ENCODE measurements at places on chromosomes 2 and 18.

DNA sequence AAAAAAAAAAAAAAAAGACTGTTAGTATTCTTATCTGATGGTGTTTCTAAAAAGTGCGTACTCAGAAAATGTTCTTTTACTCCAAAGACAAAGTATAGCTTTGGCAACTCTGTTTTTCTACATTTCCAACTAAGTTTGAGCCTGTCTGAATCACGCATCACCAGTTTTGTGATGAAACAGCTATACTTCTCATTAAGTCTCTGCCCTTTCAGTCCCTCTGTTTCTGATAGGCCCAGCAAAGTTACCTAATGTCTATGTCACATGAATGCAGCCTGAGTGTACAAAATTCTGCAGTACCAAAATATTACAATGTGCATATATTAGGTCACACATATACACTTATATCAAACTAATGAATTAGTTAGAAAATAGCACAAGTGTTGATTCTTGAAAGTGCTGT lies 22.4 kb downstream of the TWSG1 start:
- DNase-seq = no peak

DNA sequence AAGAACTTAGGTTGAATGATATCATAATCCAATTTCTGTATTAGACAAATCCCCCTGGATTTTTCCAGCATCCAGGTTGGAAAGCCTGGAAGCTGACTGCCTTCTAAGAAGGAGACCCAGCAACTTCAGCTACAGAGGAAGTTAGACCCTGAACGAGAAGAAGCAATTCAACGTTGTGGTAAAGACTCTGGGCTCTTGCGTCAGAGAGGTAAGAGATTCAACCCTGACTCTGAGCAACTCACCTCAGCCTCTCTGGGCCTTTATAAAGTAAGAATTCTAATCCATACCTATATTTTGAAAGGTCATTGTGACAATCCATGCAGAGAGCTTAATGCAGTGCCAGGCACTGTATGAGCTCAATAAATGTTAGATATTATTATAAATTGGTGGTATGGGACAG lies 9.7 kb downstream of the E2F6 start:
- DNase-seq = no peak

DNA sequence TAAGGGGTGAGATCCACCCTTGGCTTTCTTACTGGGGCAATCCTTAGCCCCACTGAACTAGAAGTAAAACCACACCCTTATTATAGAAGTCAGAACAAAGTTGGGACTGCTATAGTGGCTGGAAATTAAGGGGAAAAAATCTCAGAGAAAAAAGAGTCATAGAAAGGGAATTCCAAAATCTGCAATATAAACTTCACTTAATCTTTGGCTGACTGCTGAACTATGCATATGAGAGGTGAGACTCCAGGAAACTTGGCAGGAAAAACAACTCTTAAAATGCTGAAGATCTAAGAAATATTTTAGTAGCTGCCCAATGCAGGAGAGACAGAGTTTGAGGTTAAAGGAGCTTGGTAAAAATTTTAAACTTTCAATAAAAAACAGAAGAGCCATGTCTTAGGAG lies 201.8 kb upstream of the FN1 start:
- DNase-seq = no peak

- DNase-seq = no peak
Measured at GRCh38 chr18:21656402-21656801, 44.3 kb downstream of the SNRPD1 start.

DNA sequence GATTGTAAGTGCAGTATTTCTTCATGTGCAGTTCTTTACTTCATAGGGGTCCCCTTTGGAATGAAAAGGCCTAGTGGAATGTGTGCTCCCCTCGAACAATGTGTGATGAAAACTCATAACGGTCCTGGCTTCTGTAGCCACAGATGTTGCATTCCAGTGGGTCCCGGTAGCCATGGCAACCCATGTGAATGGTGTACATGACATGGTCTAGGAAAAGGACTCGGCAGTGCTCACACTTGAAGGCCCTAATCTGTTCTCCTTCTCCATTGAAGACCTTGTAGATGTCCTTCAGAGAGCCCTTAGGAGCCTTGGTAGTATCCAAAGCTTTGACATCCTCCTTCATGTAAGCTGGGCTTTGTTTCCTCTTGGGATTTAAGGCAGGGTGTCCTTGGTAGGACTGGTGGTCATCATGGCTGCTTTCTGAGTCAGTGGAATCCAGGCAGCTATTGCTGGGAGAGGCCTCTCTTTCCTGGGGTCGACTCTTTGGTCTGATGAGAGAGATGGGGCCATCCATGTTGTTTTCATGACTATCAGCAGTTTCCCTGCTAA lies 144.0 kb downstream of the IKZF2 start:
- DNase-seq = no peak

GRCh38 chr2:144082327-144082726 lies 437.6 kb downstream of the ZEB2 start:
- DNase-seq = no peak

DNA sequence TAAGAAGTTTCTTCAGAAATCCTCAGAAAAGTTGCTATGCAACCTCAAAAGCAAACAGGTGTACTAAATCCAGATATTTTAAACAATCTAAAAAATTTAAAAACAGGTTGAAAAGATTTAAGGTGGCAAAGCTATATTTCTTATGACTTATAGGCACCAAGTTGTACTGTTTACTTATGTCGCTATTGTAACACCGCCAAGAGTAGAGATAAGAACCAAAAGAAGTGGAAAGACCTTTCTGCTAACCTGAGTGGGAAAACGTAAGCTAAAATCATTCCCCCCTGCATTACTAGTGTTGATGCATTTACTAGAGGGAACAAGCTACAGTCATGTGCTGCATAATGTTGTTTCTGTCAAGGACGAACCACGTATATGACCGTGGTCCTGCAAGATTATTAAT lies 83.1 kb downstream of the TRIP12 start:
- DNase-seq = no peak

DNA sequence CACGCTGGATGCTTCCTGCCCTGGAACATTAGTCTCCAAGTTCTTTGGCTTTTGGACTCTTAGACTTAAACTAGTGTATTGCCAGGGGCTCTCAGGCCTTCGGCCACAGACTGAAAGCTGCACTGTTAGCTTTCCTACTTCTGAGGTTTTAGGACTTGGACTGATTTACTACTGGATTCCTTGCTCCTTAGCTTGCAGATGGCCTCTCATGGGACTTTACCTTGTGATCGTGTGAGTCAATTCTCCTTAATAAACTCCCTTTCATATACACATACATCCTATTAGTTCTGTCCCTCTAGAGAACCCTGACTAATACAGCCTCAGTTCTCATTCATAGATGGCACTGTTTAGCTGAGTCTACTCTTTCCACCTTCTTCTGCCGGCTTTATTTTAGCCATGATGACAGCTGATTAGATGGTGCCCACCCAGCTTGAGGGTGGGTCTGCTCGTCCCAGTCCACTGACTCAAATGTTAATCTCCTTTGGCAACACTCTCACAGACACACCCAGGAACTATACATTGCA lies 389.1 kb downstream of the NYAP2 start:
- no peak for DNase-seq

GRCh38 chr2:35337922-35338321 lies 1017.7 kb upstream of the CRIM1 start:
- DNase-seq = no peak

- no peak for DNase-seq
Measured at GRCh38 chr2:166314022-166314759, 61.6 kb downstream of the SCN9A start.

- no peak for DNase-seq
Measured at GRCh38 chr2:229446350-229446749, 175.3 kb upstream of the PID1 start.

DNA sequence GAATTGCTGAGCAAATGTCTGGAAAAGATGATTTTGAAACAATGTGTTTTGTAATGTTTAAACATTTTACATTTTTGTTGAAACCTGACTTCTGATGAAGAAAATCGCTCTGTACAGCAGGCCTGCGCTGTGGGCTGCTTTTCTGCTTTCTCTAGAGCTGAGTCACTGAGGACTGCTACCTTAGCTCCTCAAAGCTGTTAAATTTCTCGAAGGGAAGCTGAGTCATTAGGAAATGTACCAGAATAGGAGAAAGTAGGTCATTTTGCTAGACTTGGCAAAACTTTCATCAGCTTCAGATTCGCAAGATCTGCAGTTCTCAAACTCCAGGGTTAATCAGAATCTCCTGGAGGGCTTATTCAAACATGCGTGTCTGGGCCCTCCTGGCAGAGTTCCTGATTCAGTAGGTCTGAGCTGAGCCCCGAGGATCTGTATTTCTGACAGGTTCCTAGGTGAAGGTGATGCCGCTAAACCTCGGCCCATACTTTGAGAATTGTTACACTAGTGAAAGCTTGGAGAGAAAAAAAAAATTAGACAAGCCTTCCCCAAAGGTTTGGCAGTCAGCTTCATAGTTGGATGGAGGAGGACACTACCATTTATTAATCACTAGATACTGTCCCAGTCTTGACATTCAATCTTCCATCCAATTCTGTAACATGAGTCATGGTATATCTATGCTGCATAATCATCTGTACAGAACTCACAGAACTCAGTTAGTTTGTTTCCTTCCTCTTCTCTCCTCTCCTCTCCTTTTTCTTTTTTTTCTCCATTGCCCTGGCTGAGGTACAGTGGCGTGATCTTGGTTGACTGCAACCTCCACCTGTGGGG lies 297.6 kb downstream of the PARD3B start:
- DNase-seq = no peak

DNA sequence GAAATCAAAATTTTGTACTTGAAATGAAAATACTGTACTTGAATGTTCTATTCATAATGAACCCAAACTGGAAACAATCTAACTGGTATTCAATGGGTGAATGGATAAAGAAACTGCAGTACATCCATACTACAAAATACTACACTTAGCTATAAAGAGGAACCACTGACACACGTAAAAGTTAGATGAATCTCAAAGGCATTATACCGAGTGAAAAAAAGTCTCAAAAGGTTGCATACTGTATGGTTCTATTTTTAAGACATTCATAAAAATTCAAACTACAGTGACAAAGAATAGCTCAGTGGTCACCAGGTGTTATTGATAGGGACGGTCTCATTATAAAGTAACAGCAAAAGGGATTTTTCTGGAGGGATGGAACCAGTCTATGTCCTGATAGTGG lies 41.1 kb downstream of the COBLL1 start:
- no peak for DNase-seq

DNA sequence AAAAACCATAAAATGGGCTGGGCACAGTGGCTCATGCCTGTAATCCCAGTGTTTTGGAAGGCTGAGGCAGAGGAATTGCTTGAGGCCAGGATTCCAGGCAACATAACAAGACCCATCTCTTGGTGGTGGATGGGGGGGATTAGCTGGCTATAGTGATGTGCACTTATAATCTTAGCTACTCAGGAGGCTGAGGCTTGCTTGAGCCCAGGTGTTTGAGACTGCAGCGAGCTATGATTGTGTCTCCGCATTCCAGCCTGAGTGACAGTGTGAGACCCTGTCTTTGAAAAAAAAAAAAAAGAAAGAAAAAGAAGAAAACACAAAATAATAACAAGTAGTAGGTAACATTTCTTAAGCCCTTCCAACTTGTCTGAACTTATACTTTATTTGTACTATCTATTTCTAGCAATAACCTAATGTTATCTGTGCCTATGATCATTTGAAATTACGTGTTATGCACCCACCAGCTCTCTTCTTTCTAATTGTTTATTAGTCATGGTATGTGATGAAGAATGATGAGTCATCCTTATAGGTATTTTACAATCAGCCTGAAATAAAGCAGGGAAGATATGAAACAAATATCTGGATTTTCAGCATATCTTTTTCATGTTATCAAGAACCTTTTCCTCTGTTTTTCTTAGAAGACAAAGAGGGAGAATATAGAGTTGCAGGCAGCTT lies 129.3 kb upstream of the UNC80 start:
- no peak for DNase-seq

DNA sequence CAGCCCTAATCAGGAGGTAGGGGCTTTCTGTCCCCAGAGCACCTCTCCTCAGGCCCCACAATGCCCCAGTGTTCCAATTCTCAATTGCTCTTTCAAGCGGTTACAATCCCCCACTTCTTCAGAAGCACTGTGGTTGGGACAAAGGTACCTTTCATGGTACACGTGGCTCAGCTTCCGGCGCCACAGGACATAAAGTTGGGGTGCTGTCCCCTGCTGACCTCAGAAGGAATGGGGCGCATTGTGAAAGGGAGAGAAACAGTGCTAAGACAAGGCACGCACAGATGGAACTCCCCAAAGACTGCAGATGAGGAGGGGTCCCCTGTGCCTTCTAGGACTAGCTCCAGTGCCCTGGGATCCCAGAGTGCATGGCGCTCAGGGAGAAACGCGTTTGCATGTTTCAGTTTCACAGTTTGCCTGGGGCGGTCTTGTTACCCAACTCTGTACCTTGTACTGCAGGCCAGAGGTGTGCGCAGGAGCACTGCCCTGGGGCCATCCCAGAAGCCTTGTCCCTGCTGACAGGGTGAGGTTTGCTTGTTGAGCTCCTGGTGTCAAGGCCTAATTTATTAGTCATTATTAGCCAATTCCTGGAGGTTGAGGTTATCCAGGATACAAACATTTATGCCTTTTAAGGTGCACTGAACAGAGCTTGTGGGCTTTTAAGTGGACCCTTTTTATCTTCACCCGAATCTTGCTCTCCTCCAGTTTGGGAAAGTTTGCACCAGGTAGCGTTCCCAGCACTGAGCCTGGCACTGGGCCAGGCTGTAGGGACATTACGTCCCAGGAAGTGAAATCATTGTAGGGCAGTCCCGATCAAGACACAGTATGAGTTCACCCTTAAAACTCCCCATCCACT lies 7.6 kb downstream of the CNDP1 start:
- DNase-seq = no peak

GRCh38 chr2:186641132-186641806 lies 51.4 kb downstream of the ITGAV start:
- DNase-seq = no peak

DNA sequence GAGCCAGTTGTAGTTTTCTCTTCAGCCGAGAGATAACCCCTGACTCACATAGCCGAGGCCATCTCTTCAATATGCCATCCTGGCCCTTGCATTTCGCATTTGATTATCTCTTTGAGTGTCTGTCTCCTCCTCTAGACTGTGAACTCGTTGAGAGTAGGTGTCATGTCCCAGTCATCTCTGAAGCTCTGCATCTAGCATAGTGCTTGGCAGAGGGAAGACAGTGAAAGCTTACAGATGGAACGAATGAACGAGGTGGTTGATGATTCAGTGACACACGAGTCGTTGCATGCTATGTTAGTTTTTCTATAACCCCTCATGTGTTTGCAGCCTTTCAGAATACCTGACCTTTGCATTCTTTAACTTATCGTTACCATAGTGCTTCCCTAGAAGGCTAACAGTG lies 59.9 kb upstream of the CYRIA start:
- no peak for DNase-seq

GRCh38 chr2:4247791-4248190 lies 544.4 kb downstream of the DCDC2C start:
- no peak for DNase-seq

- DNase-seq = no peak
Measured at GRCh38 chr18:48342581-48342980, 66.6 kb downstream of the ZBTB7C start.

DNA sequence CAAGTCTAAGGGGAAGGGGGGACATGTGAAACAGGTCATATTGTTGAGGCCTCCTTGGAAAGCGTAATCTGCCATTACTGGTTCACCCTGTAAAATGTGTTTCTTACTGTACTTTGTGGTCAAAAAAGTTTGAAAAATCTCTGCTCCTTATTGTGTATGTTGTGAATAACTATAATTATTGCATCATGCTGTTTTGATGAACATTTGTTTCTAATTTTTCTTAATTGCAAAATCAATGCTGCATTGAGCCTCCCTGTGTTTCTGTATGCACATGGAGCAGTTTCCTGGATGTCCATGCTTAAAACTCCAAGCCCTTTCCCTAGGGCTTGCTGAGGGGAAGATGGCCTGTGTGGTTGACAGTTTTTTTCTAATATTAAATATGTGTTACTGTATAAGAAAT lies 158.6 kb downstream of the RNF144A start:
- no peak for DNase-seq
